Activated CD4-positive, alpha-beta T cell treated with anti-CD3 and anti-CD28 coated beads, Interleukin-2, amount 10 ng/mL, durations not matched to agents 7 days and 5 days (primary cell): ENCODE measurements at places on chromosomes 13 and 19.
A peak's percentile ranks its signal among the peaks of the same experiment; 100 is the strongest.

GRCh38 chr13:110576070-110576394 lies 14.5 kb upstream of the RAB20 start:
- DNase-seq, result no peak

- DNase-seq, result no peak
These were observed 31.8 kb downstream of the PIP5K1C start for GRCh38 chr19:3668331-3669081.

DNA sequence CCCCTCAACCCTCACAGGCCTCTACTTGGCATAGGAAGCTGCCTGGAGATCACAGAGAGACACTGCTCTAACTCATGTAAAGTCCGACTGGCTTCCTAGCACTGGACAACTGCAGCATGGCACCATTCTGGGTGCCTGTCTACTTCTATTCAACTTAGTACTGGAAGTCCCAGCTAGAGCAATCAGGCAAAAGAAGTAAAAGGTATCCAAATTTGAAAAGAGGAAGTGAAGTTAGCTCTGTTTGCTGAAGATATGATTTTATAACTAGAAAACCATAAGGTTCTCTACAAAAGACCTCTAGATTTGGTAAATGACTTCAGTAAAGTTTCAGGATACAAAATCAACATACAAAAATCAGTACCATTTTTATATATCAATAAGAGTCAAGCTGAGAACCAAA lies 1017.6 kb downstream of the PCDH9 start:
- no peak for DNase-seq

GRCh38 chr13:32791545-32792172 lies 205.4 kb downstream of the PDS5B start:
- peak; percentile 80 for DNase-seq

DNA sequence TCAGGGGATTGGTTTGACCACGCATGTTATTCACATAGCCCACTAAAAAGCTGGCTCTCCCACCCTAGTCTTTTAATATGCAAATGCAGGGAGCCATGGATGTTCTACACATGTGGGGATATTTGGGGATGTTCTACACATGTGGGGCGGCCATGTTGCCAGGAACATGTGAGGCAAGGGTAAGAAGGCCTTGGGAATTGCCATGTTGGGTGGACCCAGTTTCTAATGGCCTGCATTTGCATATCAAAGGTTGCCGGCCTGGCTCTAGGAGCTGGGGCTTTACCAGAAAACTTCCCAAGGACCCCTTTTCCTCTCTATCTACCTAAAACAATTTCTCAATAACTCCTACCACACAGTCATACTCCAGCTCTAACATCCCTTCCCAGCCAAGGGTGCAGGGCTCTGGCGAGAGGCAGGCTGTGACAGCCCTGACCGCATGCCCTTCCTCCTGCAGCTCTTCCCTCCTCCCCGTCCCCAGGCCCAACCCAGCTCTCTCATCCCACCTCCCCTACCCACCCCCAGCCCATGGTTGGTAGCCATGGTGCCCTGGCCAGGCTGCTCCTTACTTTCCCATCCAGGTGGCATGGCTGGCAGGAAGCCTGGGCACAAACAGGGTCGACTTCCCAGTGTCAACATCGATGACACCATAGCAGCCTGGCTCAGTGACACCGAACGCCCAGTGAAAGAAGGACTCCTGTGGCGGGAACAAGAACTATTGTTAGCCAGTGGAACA lies 11.0 kb downstream of the PEPD start:
- no peak for DNase-seq

- DNase-seq, result no peak
These were observed 242.7 kb upstream of the IPO5 start for GRCh38 chr13:97710797-97711196.

- no peak for DNase-seq
These were observed 2.6 kb downstream of the GTF2F2 start for GRCh38 chr13:45122941-45123340.

DNA sequence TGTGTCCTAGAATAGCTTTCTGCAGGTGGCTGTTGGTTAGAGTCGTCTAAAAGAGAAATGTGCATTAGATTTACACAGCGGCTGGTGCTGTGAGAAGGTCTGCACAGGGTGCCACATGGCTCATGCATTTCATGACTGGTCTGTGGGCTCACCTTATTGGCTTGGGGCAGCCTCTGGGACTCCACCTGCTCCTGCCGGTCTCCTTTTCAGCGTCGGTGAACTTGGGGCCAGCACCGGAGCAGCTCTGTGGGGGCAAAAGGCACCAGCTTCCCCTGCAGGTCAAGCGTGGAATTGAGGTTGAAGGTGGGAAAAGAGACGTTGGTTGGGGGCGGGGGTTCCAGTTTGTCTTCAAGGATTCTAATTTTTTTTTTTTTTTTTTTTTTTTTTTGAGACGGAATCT lies 3.1 kb upstream of the PNMA8C start:
- no peak for DNase-seq

DNA sequence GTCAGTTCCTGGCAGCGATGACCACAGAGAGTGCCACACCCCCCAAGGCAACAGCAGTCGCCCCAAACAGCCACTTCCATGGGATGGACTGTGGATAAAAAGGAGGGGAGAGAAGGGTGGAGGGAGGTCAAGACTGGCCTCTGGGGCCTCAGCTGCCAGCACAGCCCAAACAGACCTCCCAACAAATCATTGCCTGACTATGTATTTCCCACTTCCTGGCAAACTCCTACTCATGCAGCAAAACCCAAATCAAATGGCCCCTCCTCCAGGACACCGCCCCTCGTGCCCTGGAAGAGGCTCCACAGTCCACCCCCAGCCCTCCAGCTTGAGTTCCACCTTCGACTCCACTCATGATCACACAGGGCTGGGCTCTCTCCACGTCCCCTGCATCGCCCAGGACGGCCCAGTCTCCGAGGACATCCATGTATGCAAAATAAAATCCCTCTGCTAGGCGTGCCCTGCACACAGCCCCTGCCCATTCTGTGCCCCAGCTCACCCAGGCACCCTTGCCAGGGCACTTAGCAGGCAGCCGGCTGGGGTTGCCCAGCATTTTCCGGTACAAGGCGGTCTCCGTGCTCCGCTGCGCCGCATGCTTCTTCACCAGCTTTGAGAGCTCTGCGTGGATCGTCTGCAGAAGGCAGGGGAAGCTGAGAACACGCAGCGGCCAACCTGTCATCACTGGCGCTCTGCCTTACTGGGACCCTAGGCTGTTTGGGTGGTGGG lies 10.5 kb upstream of the ELL start:
- no peak for DNase-seq

DNA sequence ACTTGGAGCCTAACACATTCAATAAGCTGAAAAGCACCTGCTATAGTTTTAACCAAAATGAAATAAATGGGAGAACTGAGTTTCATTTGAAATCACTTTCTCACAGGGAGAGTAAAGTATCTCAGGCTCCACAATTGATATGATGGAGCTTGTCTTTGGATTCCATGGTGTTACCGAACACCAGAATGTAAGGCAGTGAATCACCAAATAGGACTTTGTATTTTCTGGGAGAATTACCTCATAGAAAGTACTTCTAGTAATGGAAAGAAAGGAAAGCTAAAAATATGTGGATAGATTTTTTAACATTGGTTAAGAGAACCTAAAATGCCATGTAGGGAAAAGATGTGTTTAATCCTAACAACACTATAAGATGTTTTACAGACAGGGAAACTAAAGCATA lies 123.6 kb downstream of the NALCN start:
- no peak for DNase-seq

DNA sequence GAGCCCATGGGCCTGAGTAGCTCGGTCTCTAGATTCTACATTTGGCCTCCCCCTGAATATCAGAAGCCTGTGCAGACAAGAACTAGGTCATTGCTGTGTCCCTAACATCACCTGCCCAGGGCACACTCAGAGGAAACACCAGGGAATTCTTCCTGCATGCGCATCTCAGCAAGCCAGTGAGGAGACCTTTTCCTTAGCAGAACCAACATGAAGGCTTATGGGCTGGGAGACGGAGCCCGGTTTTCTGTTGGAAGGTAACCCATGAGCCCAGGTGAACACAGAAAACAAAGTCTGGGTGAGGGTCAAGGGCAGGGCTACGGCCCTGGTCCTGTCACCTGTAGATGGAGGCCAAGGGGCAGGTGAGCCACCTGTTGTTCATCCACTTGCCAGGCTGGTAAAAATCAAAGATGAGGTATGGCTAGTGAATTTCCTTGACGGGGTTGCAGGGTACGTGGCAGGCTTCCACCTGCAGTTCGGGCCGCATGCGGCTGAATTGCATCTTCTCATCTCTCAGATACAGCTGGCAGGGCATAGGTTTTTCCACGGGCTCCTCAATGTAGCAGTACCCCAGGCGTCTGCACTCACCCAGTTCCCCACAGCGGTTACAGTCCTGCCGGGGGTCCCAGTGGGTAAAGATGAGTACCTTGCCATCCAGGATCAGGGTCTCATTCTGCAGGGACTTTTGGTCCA lies 3.6 kb upstream of the FAM187B start:
- DNase-seq, result no peak

DNA sequence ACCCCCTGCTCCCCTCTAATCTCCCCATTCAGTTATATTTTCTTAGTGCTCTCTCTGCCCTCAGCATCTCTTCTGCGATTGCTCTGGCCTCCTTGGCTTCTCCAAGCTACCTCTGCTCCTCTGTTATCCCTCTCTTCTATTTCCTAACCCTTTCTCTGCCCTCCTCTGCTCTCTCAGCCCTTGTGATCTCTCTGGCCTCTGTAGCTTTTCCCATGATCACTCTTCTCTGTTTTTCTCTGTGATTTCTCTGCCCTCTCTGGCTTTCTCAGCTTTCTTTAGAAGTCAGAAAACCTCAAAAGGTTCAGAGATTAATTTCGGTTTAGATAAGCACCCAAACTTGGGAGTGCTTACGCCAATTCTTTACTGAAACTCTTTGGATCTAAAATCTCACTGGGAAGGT lies 795.0 kb downstream of the DIAPH3 start:
- no peak for DNase-seq
